Glutamatergic neuron (in vitro differentiated cells): ENCODE measurements at places on chromosomes 13 and 19.

DNA sequence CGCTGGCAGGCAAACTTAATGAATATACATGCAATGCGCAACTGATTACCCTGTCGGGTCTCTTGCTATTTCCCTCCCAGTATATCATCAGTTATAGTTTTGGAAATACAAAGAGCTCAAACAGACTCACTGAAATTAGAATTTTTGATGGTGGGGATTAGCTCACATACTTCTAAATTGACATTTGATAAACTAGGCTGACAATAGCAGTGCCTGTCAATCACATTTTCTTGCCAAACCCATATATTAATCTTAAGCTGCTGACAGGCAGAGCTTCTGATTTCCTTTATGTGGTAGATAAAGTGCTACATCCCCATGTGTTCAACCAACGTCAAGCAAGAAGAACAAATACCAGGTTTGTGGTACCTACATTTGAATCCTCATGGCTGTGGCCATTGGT is 241.6 kb downstream of the DNAJC15 start:
- no peak for DNase-seq

DNA sequence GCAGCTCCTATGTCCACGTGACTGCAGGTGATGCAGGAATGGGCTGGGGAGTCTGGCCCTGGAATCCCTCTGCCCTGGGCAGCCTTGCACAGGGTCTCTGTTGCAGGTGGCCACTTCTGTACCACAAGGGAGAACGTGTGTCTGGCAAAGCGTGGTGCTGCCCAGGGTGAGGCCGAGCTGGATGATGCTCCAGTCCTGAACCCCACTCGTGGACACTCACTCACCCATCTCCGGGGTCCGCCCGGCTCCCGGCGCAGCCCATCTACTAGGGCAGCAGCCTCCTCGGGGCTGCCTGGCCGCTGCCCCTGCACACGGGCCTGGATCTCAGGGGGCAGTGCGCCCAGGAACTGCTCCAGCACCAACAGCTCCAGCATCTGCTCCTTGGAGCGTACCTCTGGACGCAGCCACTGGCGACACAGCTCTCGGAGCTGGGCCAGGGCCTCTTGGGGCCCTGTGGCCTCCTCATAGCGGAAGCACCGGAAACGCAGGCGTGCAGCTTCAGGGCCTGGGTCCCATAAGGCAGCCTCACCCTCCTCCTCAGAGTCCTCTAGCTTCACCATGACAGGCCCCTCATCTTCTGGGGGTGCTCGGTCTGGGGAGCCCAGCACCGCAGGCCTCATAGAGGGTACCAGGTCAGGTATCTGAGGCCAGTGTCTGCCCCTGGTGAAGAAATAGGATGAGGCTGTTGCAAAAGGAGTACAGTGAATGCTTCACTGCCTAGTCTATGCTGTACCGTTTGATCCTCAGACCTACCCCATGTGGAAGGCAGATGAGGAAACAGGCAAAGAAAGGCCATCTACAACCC is 2.2 kb downstream of the MZF1 start:
- no peak for DNase-seq

- no peak for DNase-seq
Observed at GRCh38 chr19:33280351-33280921, 21.9 kb downstream of the CEBPA start.

- no peak for DNase-seq
Observed at GRCh38 chr13:45226024-45226423, 25.2 kb upstream of the KCTD4 start.

DNA sequence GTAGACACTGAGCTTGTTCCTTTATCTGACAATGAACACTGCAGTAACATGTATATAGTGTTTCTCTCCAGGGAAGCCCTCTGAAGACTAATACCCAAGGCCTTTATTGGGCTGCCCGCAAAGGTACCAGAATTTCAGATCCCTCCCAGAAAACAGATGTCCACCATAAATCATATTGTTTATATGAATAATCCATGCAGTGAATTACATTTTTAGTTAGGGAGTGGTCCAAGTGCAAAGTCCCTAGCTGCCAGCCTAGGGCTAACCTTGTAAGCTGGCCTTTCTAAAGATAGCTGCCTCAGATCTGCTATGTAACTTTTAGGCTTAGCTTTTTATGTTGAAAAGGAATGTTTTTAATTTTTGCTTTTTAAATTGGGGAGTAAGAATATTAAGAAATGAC is 44.7 kb downstream of the TDRD3 start:
- DNase-seq = no peak

- no peak for DNase-seq
Observed at GRCh38 chr13:48647625-48648024, 6.1 kb upstream of the CYSLTR2 start.

GRCh38 chr13:60211548-60211947 is 47.8 kb upstream of the DIAPH3 start:
- no peak for DNase-seq

DNA sequence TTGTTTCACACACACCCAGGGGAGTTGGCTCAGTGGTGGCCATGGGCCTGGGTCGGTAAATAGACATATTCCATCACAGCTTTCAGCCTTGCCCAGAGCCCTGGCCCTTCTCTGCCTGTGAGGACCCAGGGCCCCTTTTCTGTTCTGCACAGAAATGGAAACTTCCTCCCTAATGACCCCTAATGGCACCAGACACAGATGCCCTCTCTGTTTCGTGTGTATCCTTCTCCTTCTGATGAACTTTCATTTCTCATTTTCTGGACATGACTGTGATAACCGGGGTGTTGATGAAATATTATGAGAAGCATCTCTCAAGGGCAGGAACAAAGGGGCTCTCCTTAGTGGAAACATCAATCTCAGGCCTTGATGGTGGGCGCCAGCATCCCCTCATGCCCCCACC is 12.8 kb downstream of the LILRA1 start:
- no peak for DNase-seq

DNA sequence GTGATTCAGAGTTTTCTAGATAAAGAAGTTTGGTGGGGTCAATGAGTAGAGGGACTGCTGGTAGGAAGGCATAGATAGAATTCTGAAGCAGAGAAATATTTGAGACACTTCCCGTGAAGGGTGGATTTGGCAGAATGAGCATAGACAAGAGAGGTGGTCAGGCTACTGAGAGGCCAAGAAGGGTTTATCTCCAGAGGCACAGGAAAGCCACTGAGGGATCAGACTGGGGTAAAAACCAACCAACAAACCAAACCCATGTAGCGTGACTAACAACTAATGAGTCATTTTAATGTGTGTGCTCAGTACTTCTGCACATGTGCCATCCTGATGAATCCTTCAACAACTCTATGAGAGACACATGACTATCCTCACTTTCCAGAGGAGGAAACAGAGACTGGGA is 60.0 kb upstream of the SERP2 start:
- no peak for DNase-seq

- DNase-seq = no peak
Observed at GRCh38 chr19:2138061-2138728, 13.2 kb downstream of the AP3D1 start.
